Adrenal gland (tissue), 19 donors: ENCODE measurements at places on chromosomes 11 and 22. TPM values are rescaled to one million over a fixed set of nuclear protein-coding genes. Genes with fewer than 3 reads are reported as not detected.

DNA sequence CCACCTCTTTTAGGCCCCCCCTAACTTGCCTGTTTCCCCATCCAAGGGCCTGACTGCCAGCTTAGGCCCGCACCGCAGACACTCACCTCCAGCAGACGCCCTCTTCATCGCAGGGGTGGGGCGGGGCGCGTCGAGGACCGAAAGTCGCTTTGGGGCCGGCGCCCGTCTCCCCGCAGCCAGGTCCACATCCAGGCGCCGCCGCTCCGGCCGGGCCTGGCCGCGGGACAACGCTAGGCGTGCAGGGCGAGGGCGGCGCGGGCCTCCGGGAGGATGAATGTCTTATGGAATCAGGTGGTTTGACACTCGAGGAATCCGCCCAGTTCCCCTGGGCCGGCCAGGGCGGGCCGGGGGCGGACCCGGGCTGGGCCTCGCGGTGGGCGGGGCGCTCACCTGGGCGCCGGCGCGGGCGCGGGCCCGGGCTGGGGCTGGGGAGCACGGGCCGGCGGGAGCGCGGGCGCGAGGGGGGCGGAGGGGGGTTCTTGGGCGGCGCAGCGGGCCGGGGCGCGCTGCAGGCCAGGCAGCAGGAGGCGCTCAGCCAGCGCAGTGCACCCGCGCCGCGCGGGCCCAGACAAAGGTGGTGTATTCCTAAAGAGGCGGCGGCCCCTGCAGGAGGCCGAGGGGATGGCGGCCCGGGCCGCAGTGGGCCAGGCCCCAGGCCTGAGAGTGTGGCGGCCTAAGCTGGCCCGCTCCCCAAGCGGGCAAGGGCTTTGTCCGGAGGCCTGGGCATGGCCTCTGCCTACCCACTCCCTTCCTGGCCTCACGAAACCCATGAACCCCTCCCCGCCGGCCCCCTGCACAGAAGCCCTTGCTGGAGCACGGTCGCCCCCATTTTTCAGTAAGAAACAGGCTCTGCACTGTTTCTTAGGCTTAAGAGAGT, 177.6 kb downstream of the IGLL1 start:
- peak; percentile 57 for DNase-seq
- H3K27ac ChIP-seq = no peak overlapping the region
- H3K4me3 ChIP-seq = peak overlapping the region; percentile 46
- no peaks in the 10 kb centered on the region for H3K36me3 ChIP-seq

GRCh38 chr11:128717516-128717915, 23.6 kb downstream of the FLI1 start:
- peaks cover 5% of the 10 kb centered on the region for H3K4me1 ChIP-seq
- H3K4me3 ChIP-seq = no peak overlapping the region
- no peaks in the 10 kb centered on the region for H3K36me3 ChIP-seq
- H3K27me3 ChIP-seq = no peaks in the 10 kb centered on the region
- no peak for DNase-seq
- H3K27ac ChIP-seq = no peak overlapping the region

Gene CALCA
- total RNA-seq = not detected

Gene STX3
- 43.2 TPM for total RNA-seq

Gene OR51B4
- 0.34 TPM for total RNA-seq
